ENCODE measurements at places on chromosomes 7 and 10. TPM values are rescaled to one million over a fixed set of nuclear protein-coding genes. Genes with fewer than 3 reads are reported as not detected.

- H3K27ac ChIP-seq, result no peak overlapping the region
- H3K27me3 ChIP-seq, result no peaks in the 10 kb centered on the region
- no peak overlapping the region for H3K4me3 ChIP-seq
- H3K4me1 ChIP-seq, result peaks cover 1% of the 10 kb centered on the region
Measured at GRCh38 chr7:99365318-99366141, 9.0 kb upstream of the ARPC1B start.

- peaks cover 3% of the 10 kb centered on the region for H3K27me3 ChIP-seq
- H3K4me1 ChIP-seq, result no peaks in the 10 kb centered on the region
- H3K27ac ChIP-seq, result no peak overlapping the region
Measured at GRCh38 chr10:75465450-75465827, 34.0 kb downstream of the LRMDA start.

- H3K4me1 ChIP-seq, result peaks cover 47% of the 10 kb centered on the region
- H3K27ac ChIP-seq, result no peak within 1 kb of the TSS
- no peak for DNase-seq
- H3K36me3 ChIP-seq, result no peaks in the 10 kb centered on the region
- peak within 1 kb of the TSS; percentile 87 for H3K4me3 ChIP-seq
Measured at GRCh38 chr10:69801434-69802315, at the start of gene COL13A1. TSS of gene COL13A1 (plus strand) at chr10:69801906. CDS start at chr10:69802424, 518 bp downstream.

DNA sequence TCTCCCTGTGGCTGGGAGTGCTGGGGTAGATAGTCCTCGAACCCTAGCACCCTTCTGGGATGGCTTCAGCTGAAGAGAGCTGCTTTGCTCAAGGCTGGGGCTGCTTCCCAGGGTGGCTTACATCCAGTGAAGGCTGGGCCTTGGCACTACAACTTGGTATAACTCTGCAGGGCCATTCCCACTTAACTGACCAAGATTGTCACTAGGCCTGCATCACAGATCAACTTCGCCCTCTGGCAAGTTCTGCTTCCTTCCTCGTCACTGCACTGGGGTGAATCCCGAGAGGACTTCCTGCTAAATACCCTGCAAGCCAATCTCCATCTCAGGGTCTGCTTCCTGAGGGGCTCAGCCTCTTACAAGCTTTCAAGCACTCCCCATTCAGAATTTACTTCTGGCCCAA, 195.2 kb downstream of the DOCK4 start:
- no peaks in the 10 kb centered on the region for H3K36me3 ChIP-seq
- no peaks in the 10 kb centered on the region for H3K4me1 ChIP-seq
- peaks cover 2% of the 10 kb centered on the region for H3K27me3 ChIP-seq
- no peak for DNase-seq
- H3K27ac ChIP-seq, result no peak overlapping the region

Gene HMX2
- polyA plus RNA-seq, result not detected

Gene HYAL4
- polyA plus RNA-seq, result not detected

Gene DMBT1
- not detected for polyA plus RNA-seq
